ENCODE measurements at places on chromosomes 12 and 14.
A peak's percentile ranks its signal among the peaks of the same experiment; 100 is the strongest.

DNA sequence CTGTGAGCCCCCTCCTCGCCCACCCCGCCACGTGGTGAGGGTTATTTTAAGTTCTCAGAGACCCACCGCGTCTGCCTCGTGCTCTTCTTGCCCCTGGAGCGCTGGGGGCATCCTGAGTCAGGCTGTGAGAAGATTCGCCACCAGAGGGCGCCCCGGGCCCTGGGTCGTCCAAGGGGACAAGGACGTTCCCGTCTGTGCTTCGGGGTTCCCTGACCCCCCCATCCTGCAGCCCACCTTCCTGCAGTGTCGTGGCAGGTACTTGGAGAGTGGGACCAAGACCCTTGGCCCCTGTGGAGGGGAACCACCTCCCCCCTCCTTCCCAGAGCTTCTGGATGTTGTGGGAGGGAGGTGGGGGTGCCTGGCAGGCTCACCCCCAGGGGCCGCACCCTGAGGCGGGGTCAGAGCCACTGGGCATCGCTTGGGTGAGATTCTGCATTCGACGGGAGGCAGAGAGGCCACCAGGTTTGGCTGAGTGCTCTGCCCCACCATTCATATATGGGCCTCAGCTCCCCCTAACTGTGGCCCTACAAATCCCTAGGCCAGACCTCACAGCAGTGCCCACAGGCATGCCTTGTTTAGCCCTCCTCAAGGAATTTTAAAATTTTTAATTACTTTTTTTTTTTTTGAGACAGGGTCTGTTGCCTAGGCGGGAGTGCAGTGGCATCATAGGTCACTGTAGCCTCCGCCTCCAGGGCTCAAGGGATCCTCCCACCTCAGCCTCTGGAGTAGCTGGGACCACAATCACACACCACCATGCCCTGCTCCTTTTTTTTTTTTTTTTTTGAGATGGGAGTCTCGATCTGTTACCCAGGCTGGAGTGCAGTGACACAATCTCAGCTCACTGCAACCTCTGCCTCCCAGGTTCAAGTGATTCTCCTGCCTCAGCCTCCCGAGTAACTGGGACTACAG is 17.0 kb downstream of the RHOF start:
- no peak for DNase-seq

- peak; percentile 44 for DNase-seq
Observed at GRCh38 chr12:123571343-123571813, 13.0 kb upstream of the TMED2 start.

GRCh38 chr14:106792543-106792942 is 1266.2 kb downstream of the TMEM121 start:
- DNase-seq: no peak

DNA sequence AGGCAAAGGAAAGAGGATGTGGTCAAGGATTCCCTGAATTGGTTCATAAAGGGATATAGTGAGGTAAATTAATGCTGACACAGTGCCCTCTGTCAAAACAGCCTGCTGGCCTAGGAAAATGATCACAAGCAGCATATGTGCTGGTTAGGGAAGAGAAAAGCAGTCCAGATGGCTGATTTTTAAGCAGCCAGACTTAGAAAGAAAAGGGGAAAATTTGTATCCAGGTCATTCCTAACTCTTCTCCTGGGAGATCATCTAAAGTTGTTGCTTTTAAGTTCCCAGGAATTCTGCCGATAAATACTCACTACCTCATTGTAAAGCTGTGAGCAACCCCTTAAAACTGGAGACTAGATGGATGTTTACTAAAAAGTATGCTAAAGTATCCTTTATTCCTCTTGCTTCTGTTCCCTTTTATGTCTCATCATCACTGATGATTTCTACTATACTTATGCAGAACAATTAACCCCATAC is 46.4 kb upstream of the CNOT2 start:
- DNase-seq: no peak

GRCh38 chr14:38662781-38663180 is 406.9 kb upstream of the CLEC14A start:
- no peak for DNase-seq

DNA sequence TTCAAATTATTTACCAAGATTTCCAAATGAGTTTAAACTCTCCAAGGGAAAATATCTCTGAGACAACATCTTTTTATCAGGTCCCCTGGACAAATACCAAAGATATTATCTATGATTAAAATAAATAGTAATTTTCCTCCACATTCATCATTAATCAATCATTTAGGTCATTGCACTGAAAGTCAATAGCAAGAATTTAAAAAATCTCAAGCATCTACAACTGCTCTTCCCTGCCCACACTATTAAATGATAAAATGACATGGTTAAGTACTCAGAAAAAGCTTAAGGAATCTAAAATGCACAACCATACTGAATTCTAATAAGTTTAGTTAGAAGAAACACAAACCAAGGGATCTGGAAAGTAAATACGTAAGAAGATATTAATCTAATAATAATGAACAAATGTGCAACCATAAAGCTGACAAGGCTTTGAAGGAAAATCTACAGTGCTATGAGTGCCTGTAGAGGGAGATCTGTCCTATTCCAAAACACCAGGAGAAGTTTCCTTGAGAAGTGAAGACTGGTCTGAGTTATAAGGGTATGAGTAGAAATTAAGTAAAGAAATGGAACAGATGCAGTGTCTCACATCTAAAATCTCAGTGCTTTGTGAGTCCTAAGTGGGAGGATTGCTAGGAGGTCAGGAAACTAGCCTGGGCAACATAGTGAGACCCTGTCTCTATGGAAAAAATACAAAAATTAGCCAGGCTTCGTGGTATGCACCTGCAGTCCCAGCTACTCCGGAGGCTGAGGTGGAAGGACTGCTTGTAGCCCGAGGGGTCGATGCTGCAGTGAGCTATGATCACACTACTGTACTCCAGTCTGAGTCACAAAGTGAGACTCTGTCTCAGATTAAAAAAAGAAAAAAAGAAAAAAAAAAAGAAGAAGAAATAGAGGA is 19.2 kb downstream of the INTS13 start:
- no peak for DNase-seq

DNA sequence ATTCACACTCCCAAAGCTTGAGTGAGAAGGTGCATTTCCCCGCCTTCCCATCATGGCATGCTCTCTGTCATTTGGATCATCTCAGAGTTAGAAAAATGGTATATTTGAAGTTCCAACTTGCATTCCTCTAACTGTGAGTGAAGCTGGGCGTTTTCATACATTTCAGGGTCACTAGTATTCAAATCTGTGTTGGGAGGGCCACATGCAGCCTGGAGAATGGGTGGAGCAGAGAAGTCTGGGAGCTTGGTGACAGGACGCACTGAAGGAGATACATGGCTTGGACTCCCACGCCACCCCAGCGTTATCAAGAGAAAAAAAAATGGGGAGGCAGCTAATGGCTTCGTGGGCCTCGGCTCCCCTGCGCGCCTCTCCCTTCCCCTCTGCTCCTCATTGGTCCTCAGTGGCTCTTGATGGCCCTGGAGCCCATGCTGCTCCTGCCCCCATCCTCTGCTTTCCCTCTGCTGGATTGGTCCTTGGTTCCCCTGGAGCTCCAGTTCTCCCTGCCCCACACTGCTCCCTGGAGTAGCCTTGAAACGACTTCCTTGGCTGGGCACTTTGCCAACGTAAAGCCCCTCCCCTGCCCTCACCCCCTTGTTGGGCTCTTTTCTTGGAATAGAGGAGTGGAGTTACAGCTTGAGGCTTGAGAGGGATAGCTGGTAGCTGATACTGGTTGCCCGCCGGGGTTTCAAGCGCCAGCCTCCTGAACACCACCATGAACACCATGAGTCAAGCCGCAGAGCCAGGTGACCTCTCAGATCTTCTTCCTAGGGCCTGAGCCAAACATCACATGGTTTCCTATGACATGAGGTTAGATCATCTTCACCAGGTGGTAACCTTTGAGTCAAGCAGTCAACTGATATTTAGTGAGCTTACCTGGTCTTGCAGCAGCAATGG is 139.6 kb downstream of the PRKCH start:
- no peak for DNase-seq

DNA sequence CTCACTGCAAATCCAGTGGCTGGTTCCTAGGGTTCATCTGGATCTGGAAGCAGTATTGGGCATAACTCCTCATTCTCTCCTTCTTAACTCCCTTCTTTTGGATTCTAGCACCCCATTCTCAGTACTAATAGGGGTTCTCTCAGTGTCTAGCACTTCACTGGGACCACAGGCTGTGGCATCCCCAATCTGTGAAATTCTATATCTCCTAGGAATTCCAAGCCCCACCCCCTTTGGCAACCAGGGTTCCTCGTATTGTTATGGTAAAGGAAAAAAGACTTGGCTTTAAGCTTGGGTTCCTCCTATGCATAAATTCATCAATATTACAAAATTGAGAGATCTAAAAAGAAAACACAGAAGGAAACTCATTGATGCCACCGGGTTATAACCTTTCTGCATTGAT is 45.0 kb upstream of the FBXO21 start:
- no peak for DNase-seq

DNA sequence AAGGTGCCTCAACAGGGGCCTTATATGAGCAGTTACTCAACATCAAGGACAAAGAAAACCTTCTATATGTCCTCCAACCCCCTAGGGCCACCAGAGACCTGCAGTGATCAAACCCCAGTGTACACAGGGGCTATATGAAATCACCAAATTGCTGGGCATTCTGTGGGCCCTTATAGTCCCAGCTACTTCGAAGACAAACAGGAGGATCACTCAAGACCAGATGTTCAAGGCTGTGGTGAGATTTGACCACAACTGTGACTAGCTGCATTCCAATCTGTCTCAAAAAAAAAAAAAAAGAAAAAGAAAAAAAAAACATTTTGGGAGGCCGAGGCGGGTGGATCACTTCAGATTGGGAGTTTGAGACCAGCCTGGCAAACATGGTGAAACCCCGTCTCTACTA is 51.0 kb upstream of the PRB2 start:
- no peak for DNase-seq

- DNase-seq: no peak
Observed at GRCh38 chr12:131828671-131829355, 620 bp downstream of the MMP17 start.

GRCh38 chr14:60204104-60204842 is 39.1 kb upstream of the DHRS7 start:
- no peak for DNase-seq

DNA sequence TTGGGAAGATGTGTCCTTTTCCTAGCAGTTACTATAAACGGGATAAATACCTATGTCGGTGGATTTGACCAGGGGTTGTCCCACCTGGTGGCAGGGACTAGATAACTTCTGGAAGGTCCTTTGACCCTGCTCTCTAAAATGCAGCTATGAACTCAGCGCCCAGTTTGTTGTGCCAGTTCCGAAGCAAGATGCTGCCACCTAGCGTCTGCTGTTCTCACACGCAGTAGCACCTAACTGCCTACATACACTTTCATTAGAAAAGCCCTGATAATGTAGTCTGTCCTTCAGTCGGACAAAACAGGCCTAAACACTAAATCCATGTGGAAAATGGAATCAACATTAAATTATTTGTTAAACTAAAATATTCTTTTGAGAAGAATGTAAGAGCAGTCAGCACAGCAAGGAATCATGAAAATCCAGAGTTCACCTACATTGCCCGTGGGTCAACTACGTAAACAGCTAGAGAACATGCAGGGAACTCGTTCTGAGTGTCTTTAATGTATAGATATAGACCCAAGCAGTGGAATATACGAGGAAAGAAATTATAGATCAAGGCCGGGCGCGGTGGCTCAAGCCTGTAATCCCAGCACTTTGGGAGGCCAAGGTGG is 51.1 kb upstream of the CRACR2A start:
- no peak for DNase-seq

- no peak for DNase-seq
Observed at GRCh38 chr12:27119797-27120196, 37.4 kb upstream of the C12orf71 start.

DNA sequence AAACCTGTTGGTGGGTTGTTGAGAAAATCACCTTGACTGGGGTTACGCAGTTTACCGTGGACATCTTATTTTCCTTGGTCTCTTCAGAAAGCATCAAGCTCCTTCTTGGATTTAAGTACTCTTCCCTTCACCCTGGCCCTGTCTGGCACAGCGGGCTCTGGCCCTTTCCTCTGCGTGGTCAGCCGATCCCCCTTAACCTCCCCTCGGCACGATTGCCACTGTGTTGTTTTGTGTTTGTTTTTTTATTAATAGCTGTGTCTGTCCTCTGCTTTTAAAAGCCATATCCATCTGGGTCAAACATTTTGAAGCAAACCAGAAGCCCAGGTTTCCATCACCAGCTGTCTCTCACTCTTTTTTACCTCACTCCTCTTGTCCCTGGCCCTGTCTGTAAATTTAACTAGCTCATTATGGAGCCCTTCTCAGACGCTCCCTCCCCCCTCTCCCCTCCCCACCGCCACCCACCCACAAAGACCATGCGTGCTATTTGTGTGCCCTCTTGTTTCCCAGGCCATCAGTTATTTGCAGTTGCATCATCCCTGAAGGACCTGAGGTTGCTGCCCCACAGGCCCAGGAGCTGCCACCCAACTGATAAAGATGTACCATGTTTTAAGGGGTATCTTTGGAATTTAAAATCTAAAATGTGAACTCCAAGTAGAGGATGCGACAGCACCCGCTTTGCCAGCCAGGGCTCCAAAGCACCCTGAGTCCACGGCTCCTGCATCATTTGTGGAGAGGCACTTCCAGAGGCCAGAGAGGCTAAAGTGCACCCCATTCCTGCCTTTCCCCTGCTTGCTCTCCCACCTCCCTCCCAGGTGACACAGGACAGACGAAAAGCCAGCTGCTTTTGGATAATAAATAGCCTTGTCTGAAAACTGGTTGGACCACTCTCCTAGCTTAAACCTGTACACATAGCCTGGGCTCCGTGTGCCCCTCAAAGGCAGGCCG is 3.9 kb downstream of the BCL11B start:
- DNase-seq: no peak

GRCh38 chr14:34692348-34692747 is 22.0 kb downstream of the CFL2 start:
- no peak for DNase-seq

DNA sequence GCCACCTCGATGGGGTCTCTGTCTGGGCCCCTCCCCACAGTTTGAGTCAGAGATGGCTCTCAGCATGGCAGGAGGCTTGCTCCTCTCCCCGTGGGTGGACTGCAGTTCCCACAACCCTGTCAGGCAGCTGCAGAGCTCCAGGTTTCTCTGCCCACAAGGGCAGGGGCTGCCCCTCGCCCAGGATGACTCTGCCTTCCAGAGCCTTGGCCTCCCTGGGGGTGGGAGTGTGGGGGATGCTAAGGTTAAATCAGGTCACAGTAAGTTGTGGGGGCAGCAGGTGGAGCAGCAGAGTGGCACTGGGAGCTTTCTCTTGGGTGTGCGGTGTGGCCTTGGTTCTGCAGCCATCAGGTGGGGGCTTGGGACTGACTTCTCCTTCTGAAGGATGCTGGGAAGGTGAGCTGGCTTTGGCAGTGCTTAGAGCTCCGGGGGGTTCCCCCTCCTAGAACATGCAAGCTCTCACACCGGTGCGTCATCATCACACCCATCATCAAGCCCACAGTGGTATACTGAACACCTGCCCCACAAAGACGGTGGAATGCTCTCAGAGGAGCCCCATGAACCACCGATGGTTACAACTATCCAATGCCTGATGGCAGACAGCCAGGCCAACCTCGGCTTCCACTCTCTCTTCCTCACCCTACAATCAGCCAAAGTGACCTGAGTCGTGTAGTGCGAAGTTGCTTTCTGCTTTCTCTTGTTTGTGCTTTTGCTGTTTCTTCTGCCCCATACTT is 39.7 kb downstream of the ERH start:
- DNase-seq: no peak

Measured in GOT3 (cell line).